CD4-positive, CD25-positive, alpha-beta regulatory T cell (primary cell): ENCODE measurements at places on chromosomes 12 and 14.

GRCh38 chr14:26527095-26527494 is 70.7 kb downstream of the NOVA1 start:
- no peak for DNase-seq
- H3K4me1 ChIP-seq = no peaks in the 10 kb centered on the region
- H3K27me3 ChIP-seq = no peaks in the 10 kb centered on the region
- no peaks in the 10 kb centered on the region for H3K36me3 ChIP-seq

DNA sequence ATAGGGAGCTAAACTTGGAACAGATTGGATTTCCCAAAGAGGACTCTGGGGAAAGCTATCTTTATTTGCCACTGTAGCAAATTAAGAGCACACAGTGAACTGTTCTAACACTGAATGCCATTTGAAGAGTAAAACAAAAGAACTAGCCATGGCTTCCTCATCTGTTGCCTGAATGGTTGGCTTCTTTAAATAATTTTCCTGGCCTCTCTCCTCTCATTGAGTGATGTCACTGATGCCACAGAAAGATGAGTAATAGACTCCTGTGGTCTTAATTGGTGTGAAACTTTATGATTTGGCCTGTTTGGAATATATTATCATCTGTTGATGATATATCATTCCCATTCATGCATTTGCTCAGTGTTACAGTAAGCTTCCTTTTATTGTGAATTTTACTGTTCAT is 42.5 kb downstream of the WDR20 start:
- H3K4me3 ChIP-seq = no peak overlapping the region
- H3K4me1 ChIP-seq = no peaks in the 10 kb centered on the region
- no peak overlapping the region for H3K27ac ChIP-seq
- no peaks in the 10 kb centered on the region for H3K27me3 ChIP-seq
- no peak for DNase-seq

DNA sequence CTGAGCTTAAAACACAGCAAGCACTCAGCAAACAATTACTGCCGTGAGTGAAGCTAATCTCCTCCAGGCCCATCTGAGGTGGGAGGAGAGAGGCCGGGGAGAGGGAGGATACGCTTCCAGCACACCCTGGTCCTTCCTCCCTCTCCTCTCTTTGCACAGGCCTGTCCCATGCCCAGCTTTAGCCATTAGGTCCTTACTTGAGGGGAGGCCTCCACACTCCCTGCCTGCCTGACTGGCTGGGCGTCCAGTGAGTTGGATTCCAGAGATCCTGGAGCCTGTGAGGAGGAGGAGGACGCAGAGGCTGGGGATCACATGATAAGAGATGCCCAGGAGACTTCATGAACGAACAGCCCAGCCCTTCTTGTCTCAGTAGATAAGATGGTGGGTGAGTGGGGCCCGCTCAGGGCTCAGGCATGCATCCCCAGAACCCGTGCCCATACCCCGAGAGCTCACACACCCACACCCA is 65.1 kb upstream of the NCOR2 start:
- no peak for DNase-seq
- no peak overlapping the region for H3K27ac ChIP-seq
- no peak overlapping the region for H3K4me3 ChIP-seq
- no peaks in the 10 kb centered on the region for H3K36me3 ChIP-seq
- H3K4me1 ChIP-seq = peaks cover 6% of the 10 kb centered on the region
- no peaks in the 10 kb centered on the region for H3K27me3 ChIP-seq

DNA sequence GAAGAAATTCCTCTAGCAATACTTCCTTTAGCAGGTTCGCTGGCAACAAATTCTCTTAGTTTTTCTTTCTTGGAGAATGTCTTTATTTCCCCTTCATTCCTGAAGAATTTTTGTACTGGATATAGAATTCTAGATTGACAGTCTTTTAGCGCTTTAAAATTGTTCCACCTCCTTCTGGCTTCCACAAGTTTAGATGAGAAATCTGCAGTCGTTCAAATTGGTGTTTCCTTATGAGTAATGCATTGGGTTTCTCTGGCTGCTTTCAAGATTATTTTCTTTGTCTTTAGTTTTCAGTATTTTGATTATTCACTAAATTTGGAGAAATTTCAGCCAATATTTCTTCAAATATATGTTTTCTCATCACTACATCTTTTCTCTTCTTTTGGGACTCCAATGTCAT is 33.3 kb upstream of the FGF6 start:
- no peaks in the 10 kb centered on the region for H3K36me3 ChIP-seq
- DNase-seq = no peak
- no peak overlapping the region for H3K4me3 ChIP-seq
- no peaks in the 10 kb centered on the region for H3K4me1 ChIP-seq

DNA sequence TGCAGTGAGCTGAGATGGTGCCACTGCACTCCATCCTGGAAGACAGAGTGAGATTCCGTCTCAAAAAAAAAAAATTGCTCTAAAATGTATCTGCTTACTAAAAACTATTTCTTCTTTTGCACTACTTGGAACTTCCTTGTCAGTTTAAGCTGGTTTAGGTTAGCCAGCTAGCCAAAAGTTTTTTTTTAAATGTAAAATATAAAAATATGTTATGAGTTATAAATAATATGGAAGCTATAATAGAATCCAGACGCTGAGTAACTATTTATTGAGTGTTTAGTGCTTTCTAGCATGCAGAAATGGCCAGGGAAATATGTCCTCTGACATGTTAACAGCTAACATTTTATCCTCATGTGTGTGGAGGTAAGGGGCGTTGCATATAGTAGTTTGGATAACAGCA is 85.6 kb downstream of the PLEKHA5 start:
- H3K27ac ChIP-seq = no peak overlapping the region
- no peak overlapping the region for H3K4me3 ChIP-seq
- no peaks in the 10 kb centered on the region for H3K27me3 ChIP-seq

DNA sequence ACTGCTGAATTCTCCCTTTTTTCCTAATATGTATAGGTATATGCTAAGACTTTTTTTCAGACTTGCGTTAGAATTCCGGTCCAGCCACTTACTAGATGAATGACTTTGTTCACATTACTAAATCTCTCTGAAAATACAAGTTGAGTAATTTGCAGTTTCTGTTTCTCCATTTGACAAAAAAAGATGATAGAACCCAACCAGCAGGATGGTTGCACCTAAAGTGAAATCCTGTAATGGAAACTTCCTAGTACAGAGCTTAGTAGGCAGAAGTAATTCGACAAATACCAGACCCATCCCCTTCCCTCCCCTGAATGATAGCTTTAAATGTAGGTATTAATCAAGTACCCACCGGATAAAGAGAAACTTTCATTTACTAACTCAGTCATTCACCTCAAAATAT is 113.6 kb upstream of the RAP1B start:
- no peak for DNase-seq
- no peak overlapping the region for H3K27ac ChIP-seq
- no peaks in the 10 kb centered on the region for H3K27me3 ChIP-seq
- no peak overlapping the region for H3K4me3 ChIP-seq
- no peaks in the 10 kb centered on the region for H3K36me3 ChIP-seq

- no peak overlapping the region for H3K27ac ChIP-seq
- H3K4me3 ChIP-seq = no peak overlapping the region
- H3K36me3 ChIP-seq = no peaks in the 10 kb centered on the region
- H3K4me1 ChIP-seq = no peaks in the 10 kb centered on the region
- peaks cover 2% of the 10 kb centered on the region for H3K27me3 ChIP-seq
Measured at GRCh38 chr12:54225666-54226065, 36.9 kb upstream of the SMUG1 start.

- H3K36me3 ChIP-seq = no peaks in the 10 kb centered on the region
- DNase-seq = no peak
- H3K27ac ChIP-seq = no peak overlapping the region
- peak overlapping the region; percentile 23 for H3K4me3 ChIP-seq
- H3K27me3 ChIP-seq = no peaks in the 10 kb centered on the region
- H3K4me1 ChIP-seq = peaks cover 66% of the 10 kb centered on the region
Measured at GRCh38 chr14:69650948-69651369, 39.6 kb downstream of the SUSD6 start.

GRCh38 chr12:28568704-28569103 is 378.4 kb downstream of the CCDC91 start:
- DNase-seq = no peak
- H3K27me3 ChIP-seq = no peaks in the 10 kb centered on the region
- no peak overlapping the region for H3K4me3 ChIP-seq
- H3K4me1 ChIP-seq = no peaks in the 10 kb centered on the region

DNA sequence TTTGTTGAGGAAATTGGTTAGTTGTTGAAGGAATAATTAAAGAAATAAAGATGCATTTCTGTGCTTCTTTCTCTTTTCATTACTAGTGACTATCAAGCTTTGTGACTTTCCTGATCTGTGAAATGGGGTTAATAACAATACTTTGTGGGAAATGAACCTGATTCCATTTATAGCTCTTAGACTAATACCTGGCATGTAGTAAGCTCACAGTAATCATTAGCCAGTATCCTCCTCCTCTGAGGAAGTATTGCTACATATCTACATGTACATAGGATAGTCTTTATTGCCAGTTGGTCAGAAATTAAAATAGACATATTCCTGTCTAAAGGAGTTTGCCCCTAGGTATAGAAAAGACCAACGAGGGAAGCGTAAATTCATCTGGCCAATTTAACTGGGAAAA is 1.8 kb upstream of the CCDC198 start:
- no peaks in the 10 kb centered on the region for H3K36me3 ChIP-seq
- no peaks in the 10 kb centered on the region for H3K27me3 ChIP-seq
- H3K4me3 ChIP-seq = no peak overlapping the region
- no peak overlapping the region for H3K27ac ChIP-seq
- no peaks in the 10 kb centered on the region for H3K4me1 ChIP-seq

GRCh38 chr14:101721111-101721510 is 40.4 kb upstream of the PPP2R5C start:
- peak overlapping the region; percentile 72 for H3K4me3 ChIP-seq
- no peaks in the 10 kb centered on the region for H3K27me3 ChIP-seq
- no peaks in the 10 kb centered on the region for H3K36me3 ChIP-seq
- DNase-seq = no peak
- peaks cover 52% of the 10 kb centered on the region for H3K4me1 ChIP-seq

- H3K4me1 ChIP-seq = no peaks in the 10 kb centered on the region
- no peaks in the 10 kb centered on the region for H3K36me3 ChIP-seq
Measured at GRCh38 chr12:42507081-42507480, 82.5 kb downstream of the PRICKLE1 start.

- no peak for DNase-seq
- H3K4me3 ChIP-seq = no peak overlapping the region
- peaks cover 14% of the 10 kb centered on the region for H3K36me3 ChIP-seq
- no peak overlapping the region for H3K27ac ChIP-seq
- peaks cover 11% of the 10 kb centered on the region for H3K4me1 ChIP-seq
- no peaks in the 10 kb centered on the region for H3K27me3 ChIP-seq
Measured at GRCh38 chr14:64476438-64476837, 11.1 kb downstream of the AKAP5 start.

DNA sequence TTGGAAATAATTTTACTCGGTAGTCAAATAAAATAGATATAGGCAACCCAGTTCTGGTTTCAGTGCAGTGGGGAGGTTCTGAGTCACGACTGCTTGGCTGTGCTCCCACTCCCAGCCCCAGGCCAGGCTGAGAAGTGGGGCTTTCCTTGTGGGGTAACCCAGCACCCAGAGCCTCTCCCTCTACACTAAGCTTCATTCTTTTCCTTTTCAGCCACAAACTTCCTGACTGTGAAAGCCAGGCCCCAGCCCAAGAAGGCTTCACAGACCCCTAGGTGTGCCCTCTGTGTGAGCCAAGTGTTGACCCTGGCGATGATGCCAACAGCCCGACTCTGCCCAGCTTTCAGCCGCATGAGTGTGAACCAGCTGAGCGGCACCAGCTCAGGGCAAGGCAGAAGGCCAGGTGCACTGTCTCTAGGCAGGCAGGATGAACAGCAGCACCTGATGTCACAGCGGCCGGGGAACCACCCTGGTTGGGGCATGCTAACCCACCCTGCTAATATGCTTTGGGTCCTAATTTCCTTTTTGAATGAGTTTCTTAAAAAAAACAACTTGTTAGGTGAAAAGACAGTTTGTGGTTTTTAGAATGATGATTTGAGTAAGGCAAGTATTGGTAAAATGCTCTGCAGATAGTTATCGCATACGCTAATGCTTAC is 42.2 kb upstream of the ATP23 start:
- H3K27ac ChIP-seq = peak overlapping the region; percentile 89
- H3K36me3 ChIP-seq = no peaks in the 10 kb centered on the region
- peak overlapping the region; percentile 68 for H3K4me3 ChIP-seq
- H3K27me3 ChIP-seq = no peaks in the 10 kb centered on the region
- peaks cover 49% of the 10 kb centered on the region for H3K4me1 ChIP-seq
- DNase-seq = peak; percentile 68

DNA sequence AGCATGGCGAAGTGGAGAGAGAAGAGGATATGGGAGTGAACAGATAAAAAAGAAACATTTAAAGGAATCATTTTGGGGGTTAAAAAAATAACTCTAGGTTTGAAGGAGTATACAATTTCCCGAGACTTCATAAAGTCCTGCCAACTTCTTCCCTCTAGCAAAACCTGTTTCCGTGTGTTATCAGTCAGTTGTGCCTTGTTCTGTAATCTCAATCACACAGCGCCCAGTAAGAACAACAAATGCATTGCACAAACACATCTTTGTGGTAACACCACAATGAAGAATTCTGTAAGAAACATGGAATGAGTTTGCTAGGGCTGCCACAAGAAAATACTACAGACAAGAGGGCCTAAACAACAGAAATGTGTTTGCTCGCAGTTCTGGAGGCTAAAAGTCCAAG is 144.7 kb upstream of the FUT8 start:
- no peaks in the 10 kb centered on the region for H3K36me3 ChIP-seq
- H3K27ac ChIP-seq = no peak overlapping the region
- H3K27me3 ChIP-seq = no peaks in the 10 kb centered on the region
- no peaks in the 10 kb centered on the region for H3K4me1 ChIP-seq

- no peak for DNase-seq
- no peak overlapping the region for H3K4me3 ChIP-seq
- H3K27ac ChIP-seq = no peak overlapping the region
- H3K36me3 ChIP-seq = peaks cover 22% of the 10 kb centered on the region
Measured at GRCh38 chr12:106973545-106973944, 13.4 kb downstream of the MTERF2 start.

DNA sequence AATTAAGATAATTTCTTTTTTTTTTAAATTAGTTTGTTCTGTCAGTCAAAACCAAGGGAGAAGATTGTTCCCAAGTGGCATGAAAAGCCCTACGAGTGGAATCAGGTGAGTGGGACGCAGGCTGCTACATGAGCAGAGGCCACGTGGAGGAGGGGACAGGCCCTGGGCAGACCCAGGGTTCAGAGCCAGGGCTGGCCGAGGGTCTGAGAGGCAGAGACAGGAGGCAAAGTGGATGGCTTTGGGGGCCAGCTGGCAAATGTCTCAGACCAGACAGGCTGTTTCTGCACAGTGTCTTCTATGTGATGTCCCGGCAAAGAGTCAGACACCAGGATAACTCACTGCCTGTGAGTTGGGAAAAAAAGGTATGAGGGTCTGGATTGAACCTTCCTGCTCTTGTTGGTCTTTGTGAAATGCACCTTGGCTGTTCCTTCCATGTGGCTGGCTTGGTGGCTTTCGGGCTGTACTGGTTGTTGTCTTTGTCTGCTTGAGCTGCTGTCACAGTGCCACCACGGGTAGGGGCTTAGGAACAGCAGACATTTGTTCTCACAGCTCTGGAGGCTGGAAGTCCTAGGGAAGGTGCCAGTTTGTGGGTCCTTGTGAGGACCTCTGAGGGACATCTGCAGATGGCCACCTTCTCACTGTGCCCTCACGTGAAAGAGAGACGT is 35.8 kb upstream of the ASPG start:
- no peaks in the 10 kb centered on the region for H3K27me3 ChIP-seq
- no peak overlapping the region for H3K27ac ChIP-seq
- no peaks in the 10 kb centered on the region for H3K4me1 ChIP-seq
- DNase-seq = no peak

- no peak overlapping the region for H3K4me3 ChIP-seq
- no peak for DNase-seq
- no peak overlapping the region for H3K27ac ChIP-seq
- no peaks in the 10 kb centered on the region for H3K27me3 ChIP-seq
Measured at GRCh38 chr14:74737753-74738325, 24.9 kb downstream of the FCF1 start.

GRCh38 chr14:38290601-38291188 is 34.8 kb upstream of the CLEC14A start:
- no peak for DNase-seq
- H3K27me3 ChIP-seq = no peaks in the 10 kb centered on the region
- H3K4me1 ChIP-seq = no peaks in the 10 kb centered on the region
- H3K27ac ChIP-seq = no peak overlapping the region
